Mesothelial cell of epicardium (in vitro differentiated cells): ENCODE measurements at places on chromosomes 7 and 10. TPM values are rescaled to one million over a fixed set of nuclear protein-coding genes. Genes with fewer than 3 reads are reported as not detected.

The CALHM2 gene
- total RNA-seq: 4.3 to 6.0 TPM (median 5.6 TPM) in 3 replicates

The PLEKHS1 gene
- total RNA-seq: not detected in 3 replicates

The EPHA1 gene
- total RNA-seq: 23.2 to 28.8 TPM (median 27.3 TPM) in 3 replicates

The TEX47 gene
- total RNA-seq: not detected in 3 replicates

DNA sequence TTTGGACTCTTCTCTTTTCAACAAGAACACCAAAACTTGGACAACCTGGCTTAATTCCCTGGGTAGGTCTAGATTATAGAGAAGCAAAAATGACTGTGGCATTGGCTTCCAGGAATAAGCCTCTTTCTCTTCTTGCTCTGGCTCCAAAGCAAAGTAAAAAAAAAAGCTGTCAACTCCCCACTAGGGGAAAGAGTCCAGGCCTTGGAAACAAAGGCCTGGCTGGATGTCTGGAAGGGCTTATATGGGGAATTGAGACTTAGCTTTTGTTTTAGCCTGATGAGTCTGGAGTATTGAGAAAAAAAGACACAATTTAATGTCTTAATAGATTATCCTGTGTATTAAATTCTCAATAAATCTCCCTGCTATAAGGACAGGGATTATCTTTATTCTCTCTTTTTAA is 300.6 kb downstream of the SORCS3 start:
- no peak for DNase-seq

DNA sequence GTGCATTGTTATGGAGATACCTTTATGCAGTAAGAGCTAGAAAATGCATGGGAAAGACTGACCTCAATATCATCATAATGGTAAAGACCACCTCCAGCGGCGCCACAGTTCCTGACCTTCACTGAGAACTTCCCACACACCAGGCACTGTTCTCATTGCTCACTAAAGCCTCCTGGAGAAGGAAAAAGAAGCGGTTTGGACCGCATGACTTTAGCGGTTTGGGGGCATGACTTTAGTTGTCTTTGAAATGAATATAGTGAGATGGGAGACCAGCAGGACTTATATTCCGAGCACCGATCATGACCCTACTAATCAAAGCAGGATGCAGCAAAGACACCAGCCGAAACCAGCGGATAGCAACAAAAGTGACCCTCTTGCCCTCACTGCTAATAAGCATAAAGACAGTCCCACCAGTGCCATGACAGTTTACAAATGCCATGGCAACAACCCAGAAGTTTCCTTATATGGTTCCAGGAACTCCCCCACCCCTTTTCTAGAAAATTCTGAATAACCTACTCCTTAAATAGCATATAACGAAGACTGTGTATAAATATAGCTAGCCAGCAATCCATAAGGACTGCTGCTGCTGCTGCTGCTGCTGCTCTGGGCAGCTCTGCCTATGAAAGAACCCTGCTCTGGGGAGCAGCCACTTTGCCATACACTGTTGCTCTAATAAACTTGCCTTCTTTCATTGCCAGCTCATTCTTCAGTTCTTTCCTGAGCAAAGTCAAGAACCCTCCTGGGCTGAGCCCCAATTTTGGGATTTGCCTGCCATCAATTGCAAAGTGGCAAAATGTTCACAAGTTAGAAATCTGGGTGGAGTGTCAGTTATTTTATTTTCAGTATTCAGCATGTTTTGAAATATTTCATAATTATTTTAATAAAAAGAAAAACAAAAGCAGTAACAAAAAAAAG is 694.1 kb downstream of the SUGCT start:
- no peak for DNase-seq

DNA sequence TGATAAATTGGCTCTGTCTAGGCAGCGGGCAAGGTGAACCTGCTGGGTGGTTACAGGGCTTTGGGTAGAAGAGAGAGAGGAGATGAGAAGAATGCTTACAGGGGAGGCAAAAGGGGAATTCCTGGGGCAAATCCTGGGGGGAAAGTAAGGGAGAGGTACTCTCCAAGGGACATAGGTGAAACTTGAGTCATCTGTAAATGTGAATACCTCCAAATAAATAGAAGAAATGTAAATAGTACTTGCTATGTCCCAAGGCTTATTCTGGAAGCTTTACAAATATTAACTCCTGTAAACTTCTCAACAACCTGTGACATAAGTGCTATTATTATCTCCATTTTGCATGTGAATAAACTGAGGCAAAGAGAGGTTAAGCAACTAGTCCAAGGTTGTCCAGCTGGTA is 57.7 kb upstream of the CDK13 start:
- DNase-seq: no peak

DNA sequence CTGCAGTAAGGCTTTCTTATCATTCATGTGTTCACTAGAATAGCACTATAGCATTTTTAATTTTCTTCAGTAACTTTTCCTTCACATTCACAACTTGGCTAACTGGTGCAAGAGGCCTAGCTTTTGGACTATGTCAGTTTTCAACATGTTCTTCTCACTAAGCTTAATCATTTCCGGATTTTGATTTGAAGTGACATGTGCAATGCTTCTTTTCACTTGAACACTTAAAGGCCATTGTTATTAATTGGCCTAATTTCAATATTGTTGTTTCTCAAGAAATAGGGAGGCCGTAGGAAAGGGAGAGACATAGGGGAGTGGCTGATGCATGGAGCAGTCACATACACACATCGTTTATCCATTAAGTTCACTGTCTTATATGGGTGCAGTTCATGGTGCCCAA is 151.2 kb upstream of the NFE2L3 start:
- DNase-seq: no peak

DNA sequence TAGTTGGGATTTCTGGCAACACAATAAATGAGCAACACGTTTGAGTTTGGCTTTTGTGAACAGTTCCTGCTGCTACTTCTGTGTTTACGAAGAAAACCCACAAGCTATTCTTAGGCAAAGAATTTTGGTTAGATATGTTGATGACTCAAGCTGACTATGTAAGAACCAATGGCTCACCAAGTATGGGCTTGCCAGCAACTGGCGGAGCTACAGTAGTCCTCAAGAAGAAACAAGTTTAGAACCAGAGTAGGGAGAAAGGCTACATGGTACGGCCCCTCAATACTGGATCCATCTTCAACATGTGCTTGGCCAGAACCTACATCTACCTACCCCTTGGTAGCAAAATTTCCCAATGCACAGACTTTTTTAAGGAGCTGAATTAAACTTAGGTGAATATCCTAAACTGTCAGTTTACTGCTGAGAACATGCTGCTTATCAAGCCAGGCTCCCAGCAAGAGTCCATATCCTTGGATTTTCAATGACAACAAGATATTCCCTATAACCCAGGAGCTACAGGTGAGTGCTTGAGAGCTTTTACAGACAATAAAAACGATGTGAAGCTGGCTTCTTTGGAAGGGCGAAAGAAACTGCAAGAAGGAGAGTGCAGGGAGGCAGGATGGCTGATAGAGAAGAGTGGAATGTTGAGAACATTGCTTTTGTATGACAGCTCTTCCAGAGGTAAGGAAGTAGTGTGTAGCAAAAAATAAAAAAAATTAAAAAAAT is 74.3 kb upstream of the ASAH2 start:
- DNase-seq: no peak

DNA sequence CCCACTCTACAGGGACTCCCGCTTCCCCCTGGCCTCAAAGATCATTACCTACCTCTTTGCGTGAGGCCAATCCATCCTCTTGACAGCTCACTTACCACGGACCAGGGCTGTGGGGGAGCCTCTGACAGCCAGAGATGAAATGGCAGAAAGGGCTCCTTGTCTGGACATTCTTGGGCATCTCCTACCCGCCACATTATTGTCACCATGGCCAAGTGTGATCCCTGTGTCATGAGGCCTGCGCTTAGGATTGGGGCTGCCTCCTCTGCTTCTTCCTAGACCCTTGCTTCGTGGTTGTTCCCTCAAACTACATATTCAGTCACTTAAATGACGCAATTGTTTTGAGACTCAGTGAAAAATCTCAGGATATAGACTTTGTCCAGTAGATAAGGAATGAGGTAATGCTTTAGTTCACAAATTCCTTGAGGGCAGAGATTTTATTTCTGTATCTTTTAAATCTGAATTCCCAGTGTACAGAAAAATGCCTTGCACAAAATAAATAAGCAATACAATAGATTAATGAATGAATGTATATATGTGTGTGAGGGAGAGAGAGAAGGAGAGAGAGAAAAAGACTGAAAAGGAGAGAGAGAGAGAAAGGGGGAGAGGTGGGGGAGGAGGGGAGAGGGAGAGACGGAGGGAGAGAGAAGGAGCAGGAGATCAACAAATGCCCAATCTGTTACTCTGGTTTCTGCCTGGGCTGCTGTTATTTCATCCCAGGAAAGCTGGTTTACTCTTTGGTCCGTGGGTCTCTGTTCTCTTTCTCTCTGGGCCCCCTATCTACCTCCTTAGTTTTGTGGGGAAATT is 159.0 kb downstream of the PLXNA4 start:
- DNase-seq: no peak

GRCh38 chr7:157032128-157032527 is 21.7 kb upstream of the MNX1 start:
- DNase-seq: no peak

GRCh38 chr10:3761021-3761686 is 23.9 kb downstream of the KLF6 start:
- DNase-seq: no peak
